Fibroblast of skin of back (primary cell): ENCODE measurements at places on chromosomes 5 and 9.

GRCh38 chr9:106883030-106883429 is 20.1 kb downstream of the ZNF462 start:
- DNase-seq, result no peak

DNA sequence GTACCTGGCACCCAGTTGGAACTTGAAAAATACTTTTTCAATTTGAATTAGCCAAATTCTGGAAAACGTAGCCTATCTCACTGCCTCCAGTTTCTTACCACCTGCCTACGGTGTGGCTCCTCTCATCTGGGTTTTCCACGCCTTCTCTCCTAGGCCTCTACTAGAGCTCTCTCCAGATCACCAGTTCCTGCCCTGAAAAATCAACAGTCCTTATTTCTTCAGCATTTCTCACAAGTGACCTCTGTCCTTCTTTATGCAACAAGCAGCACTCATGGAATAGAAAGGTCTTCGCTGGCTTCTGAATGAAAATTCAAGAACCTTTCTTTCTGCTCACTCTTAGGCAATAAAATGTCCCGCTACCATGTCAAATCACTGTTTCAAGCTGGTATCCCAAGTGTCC is 64.8 kb downstream of the PIP5K1B start:
- no peak for DNase-seq

- DNase-seq, result no peak
These were observed 51.0 kb upstream of the IL17B start for GRCh38 chr5:149429839-149430721.

DNA sequence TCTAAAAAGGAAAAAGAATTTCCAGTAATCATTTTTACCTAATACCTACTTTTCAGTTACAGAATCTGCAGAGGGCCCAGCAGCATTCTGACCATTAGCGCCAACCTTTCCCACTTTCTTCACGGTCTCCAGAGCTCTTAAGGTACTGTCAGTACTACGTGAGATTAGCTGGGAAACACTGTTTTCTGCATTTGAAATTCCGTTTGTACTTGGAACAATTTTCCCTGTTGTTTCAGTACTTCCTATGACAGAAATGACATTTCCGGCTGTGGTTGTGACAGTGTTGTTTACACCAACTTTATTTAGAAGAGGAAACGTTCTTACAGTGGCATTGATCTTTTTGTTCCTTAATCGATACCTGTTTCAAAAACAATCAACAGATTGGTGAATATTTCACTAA is 36.9 kb upstream of the PDCL start:
- no peak for DNase-seq

- no peak for DNase-seq
These were observed 42.6 kb upstream of the KIF2A start for GRCh38 chr5:62263401-62263800.

DNA sequence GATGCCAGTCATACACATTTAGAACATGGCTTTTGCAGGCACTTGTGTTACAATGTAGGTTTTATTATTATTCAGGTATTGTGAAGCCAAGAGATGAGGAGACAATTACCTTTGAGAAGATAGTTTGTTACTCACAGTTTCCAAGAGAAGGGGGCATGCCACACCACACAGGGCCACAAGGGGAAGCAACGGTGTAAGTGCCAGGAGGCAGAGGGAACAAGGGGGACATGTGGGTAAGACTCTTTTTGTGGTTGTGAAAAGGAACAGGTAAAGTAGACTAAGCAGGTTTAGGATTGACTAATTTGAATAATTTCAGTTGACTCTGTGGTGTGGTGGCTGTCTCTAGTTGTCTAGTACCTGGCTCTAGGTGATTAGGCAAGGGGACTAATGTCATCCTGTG is 191.2 kb downstream of the TRPM6 start:
- DNase-seq, result no peak

DNA sequence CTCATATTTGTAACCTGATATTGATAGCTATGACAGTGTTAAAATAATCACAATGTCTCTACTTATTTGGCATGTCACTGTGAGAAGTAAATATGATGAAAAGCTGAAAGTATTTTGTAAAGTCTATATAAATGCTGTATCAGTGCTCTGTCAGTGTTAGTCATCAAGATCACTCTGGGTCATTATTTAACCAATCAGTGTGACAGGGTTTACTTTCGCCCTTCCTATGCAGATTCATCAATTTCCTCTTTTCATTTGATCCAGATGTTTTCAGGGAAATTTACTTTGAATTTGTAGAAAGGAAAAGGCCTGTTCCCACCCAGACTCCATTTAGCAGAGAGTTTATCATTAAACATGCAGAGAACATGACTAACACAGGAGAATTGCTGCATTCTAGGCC is 9.9 kb upstream of the PCSK5 start:
- DNase-seq, result peak; percentile 67
